ENCODE measurements at places on chromosomes 3 and 15. TPM values are rescaled to one million over a fixed set of nuclear protein-coding genes. Genes with fewer than 3 reads are reported as not detected.

The MAPKAPK3 gene
- 19.6 TPM for total RNA-seq

The CCDC39 gene
- not detected for total RNA-seq

The HGD gene
- 0.71 TPM for total RNA-seq

The ADCY5 gene
- total RNA-seq: 0.46 TPM

The TOPBP1 gene
- total RNA-seq: 16.5 TPM

The MESP2 gene
- total RNA-seq: 0.57 TPM

The CISH gene
- total RNA-seq: 0.57 TPM

The SLC12A8 gene
- 79.0 TPM for total RNA-seq

The MSL2 gene
- 5.1 TPM for total RNA-seq

The GABRB3 gene
- total RNA-seq: 0.71 TPM

The CRABP1 gene
- not detected for total RNA-seq

The MUC20 gene
- 0.74 TPM for total RNA-seq

The GALNT15 gene
- 20.2 TPM for total RNA-seq

The RPS27L gene
- total RNA-seq: 675 TPM

The IGF2BP2 gene
- total RNA-seq: 28.8 TPM

The SCN11A gene
- total RNA-seq: under 0.01 TPM

The GPR160 gene
- 0.28 TPM for total RNA-seq

The INKA1 gene
- total RNA-seq: 3.7 TPM

The ABHD10 gene
- total RNA-seq: 39.1 TPM

The MAP4 gene
- 56.8 TPM for total RNA-seq

The FYCO1 gene
- total RNA-seq: 57.2 TPM
